ENCODE measurements at places on chromosomes 4 and X.

- no peak for DNase-seq
Measured at GRCh38 chr4:165294907-165295306, 32.6 kb upstream of the MSMO1 start.

GRCh38 chr4:75930152-75930551 lies 10.7 kb downstream of the NAAA start:
- DNase-seq: no peak

GRCh38 chr4:56465599-56466295 lies 1.7 kb upstream of the SRP72 start:
- DNase-seq: no peak

DNA sequence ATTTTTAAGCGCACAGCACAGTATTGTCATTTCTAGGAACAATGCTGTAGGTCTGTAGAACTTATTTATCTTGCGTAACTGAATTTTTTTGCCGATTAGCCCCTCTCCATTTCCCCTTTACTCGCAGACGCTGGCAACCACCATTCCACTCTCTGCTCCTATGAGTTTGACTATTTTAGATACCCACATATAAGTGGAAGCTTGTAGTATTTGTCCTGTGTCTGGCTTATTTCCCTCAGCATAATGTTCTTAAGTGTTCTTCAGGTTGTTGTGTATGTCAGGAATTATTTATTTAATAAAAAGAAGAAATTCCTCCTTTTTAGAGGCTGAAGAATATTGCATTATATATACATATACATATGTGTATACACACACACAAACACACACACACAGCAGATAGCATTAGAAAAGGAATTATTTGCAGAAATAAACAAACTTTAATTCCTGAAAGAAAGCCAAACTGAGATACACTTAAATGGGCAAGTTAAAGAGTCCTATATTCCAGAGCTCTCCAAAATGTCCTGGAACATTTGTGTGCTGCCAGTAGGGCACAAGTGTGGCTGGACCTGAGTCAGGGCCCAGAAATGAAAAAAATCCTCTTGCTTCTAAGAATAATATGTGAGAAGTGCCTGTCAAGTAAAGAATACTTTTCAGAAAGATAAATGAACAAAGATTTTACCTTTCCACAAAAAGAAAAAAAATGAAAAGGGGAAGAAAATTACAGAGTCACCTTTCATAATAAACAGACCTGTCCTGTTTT lies 4.5 kb upstream of the ZNF330 start:
- DNase-seq: no peak

- DNase-seq: no peak
Measured at GRCh38 chr4:14920759-14921320, 81.4 kb upstream of the CPEB2 start.

- no peak for DNase-seq
Measured at GRCh38 chr4:109877400-109877799, 29.5 kb downstream of the LRIT3 start.

- no peak for DNase-seq
Measured at GRCh38 chr4:19372390-19372789, 879.3 kb upstream of the SLIT2 start.

- DNase-seq: no peak
Measured at GRCh38 chr4:64464581-64464980, 55.3 kb upstream of the TECRL start.

GRCh38 chrX:150228431-150228830 lies 134.7 kb upstream of the MAMLD1 start:
- DNase-seq: no peak

DNA sequence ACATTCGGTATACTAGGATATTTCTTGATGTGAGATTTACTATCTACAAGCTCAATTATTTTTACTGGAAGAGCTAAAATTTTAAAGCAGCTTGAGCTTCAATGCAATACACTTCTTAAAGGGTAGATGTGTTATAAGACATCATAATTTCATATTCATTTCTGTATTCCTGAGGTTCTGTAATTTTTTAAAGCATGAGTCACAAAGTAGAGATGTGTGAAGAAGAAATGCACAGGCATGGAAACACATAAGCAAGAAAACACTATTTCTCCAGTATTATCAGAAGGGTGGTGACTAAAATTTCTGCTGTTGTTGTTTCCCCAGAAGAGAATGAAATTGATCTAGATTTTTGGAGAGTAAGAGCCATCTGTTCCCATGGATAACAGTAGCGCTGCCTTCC lies 72.6 kb downstream of the INPP4B start:
- no peak for DNase-seq

- no peak for DNase-seq
Measured at GRCh38 chr4:127856813-127857447, 23.8 kb upstream of the PLK4 start.

DNA sequence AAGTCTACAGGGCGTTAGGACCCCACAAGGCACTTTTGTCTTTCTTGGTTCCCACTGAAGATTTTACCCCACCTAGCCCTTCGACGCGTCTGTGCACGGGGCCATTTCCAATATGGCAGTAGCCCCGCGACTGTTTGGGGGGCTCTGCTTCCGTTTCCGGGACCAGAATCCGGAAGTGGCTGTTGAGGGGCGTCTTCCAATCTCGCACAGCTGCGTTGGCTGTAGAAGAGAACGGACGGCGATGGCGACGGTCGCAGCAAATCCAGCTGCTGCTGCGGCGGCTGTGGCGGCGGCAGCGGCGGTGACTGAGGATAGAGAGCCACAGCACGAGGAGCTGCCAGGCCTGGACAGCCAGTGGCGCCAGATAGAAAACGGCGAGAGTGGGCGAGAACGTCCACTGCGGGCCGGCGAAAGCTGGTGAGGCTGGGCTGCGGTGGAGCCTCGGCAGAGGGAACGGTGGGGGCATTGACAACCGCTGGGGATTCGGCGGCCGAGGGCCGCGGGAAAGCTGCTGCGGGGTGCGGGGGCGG lies at the start of gene USP11:
USP11 (plus strand) TSS at position 207 of the 530 bp plus-strand sequence; CDS start at position 242, 35 bp downstream.
- no peak for DNase-seq

- DNase-seq: no peak
Measured at GRCh38 chr4:25310803-25311166, 1.8 kb upstream of the ZCCHC4 start.

GRCh38 chr4:38683276-38683675 lies 19.3 kb downstream of the KLF3 start:
- no peak for DNase-seq

- no peak for DNase-seq
Measured at GRCh38 chrX:50475208-50475607, 4.6 kb upstream of the DGKK start.

- DNase-seq: no peak
Measured at GRCh38 chrX:138020941-138021340, 455.0 kb downstream of the ZIC3 start.

- no peak for DNase-seq
Measured at GRCh38 chrX:107755721-107756120, 19.9 kb downstream of the TSC22D3 start.

DNA sequence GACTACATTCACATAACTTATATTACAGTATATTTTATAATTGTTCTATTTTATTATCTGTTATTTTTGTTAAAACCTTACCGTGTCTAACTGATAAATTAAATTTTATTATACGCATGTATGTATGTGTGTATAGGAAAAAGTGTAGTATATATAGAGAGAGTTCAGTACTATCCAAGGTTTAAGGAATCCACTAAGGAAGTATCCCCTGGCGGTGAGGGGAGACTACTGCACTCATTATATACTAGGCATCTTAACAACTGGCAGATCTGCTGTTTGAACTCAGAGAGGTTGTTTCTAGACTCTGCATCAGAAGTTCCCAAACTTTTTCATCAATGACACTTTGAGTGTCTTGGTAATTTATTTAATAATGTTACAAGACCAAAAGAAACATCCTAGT lies 70.9 kb downstream of the NDST4 start:
- DNase-seq: no peak

DNA sequence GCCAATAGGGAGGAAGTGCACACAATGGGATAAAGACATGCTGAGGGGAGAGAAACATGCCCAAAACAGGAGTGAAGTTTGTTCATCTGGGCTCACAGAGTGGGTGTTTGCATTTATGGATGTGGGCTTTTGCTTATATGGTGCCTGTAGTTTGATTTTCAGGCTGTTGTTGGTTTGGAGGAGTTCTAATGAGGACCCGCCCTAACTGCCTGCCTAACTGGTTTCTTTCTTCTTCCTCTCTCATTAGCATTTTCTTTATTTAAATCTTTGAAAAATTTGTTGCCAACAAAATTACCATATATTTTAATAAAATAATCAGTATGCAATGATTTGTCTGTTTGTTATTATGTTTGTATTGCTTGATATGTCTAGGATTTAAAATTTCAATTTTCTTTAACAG lies 1965.8 kb downstream of the C4orf33 start:
- DNase-seq: no peak

Data from colonic mucosa (tissue), 4 donors.